Gastroesophageal sphincter (tissue), 4 donors: ENCODE measurements at places on chromosomes 16 and 17. TPM values are rescaled to one million over a fixed set of nuclear protein-coding genes. Genes with fewer than 3 reads are reported as not detected.

DNA sequence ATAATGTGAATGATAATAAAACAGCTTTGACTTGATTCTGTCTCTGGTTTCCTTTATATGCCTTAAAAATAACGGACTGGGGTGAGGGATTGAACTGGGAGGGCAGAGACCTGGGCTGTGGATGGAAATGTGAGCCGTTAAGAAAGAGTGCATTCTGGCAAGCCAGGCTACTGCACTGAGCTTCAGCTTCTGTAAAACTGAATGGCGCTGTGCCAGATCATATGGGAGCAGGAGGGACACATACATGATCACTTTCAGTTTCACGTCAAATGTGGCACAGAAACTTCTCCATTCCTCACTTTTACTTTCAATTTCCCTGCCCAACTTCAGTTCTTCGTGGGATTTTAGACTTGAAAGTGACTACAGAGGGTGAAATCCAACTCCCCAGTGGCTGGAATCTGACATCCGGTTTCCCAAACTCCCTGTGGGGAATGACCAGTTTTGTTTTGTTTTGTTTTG lies 1.1 kb downstream of the MT2A start:
- ATAC-seq, result no peak

DNA sequence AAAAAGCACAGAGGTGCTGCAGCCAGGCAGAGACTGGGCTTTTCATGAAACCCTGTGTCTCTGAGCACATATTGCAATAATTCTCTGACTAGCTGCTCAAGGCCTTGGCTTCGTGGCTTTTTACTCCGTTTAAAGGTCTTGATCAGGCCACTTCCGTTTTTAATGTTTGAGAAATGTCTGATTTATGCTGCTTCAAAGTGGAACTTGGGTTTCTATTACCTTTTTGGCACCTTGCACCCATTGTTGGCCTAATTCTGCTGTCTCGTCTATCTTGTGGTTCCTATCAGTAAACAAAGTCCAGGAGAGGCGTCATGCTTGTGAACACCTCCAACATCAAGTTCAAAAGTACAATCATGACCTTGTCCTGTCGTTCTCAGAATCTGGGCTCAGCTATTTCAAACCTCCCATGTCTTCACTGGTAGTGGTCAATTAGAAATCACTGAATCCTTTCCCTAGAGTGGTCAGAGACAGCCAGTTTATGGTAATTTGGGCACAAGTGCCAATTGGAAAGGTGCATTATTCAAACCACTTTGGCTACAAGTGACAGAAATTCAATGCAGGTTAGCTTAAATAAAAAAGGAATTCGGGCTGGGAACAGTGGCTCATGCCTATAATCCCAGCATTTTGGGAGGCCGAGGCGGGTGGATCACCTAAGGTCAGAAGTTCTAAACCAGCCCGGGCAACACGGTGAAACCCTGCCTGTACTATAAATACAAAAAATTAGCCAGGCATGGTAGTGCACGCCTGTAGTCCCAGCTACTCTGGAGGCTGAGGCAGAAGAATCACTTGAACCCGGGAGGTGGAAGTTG lies 33.3 kb upstream of the METTL9 start:
- ATAC-seq, result no peak

DNA sequence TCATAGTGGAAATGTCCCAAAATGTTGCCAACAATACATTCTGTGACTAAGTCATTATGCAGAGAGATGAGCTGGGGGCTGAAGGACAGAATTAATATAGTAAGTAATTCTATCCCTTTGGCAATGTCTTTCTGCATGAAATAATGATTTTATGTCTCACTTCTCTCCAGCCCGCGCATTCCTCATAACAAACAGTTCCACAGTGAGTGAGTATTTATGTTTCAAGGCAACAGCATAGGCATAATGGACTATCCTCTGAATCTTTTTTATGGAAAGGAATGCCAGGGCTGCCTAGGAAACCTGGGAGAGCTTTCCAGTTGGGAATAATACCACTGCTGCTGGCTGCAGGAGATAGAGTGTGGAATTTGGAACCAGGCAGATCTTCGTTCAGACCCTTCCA lies 477.7 kb downstream of the HS3ST4 start:
- no peak for ATAC-seq

- no peak for ATAC-seq
Observed at GRCh38 chr16:64882078-64882784, 239.6 kb downstream of the CDH11 start.

- ATAC-seq, result no peak
Observed at GRCh38 chr17:5922476-5922875, 147.7 kb upstream of the WSCD1 start.

DNA sequence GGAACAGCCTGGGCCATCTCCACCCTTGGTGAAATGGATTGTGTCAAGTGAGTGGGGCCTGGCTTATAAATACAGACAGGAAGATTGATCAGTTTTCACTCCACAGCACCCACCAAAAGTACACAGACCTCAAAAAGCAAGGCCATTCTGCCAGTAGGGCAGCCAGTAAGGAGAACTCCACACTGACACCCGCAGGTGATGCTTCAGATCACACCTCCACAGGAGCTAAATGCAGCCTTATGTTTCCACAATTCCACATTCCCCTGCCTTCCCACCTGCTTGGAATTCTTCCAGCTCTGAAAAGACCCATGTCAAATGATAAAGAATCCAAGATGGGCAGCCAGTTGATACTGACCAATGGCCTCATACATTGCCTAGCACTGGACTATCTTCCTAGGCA lies 191.1 kb downstream of the ZFHX3 start:
- ATAC-seq, result no peak

- ATAC-seq, result no peak
Observed at GRCh38 chr17:70205401-70205800, 36.1 kb downstream of the KCNJ2 start.

DNA sequence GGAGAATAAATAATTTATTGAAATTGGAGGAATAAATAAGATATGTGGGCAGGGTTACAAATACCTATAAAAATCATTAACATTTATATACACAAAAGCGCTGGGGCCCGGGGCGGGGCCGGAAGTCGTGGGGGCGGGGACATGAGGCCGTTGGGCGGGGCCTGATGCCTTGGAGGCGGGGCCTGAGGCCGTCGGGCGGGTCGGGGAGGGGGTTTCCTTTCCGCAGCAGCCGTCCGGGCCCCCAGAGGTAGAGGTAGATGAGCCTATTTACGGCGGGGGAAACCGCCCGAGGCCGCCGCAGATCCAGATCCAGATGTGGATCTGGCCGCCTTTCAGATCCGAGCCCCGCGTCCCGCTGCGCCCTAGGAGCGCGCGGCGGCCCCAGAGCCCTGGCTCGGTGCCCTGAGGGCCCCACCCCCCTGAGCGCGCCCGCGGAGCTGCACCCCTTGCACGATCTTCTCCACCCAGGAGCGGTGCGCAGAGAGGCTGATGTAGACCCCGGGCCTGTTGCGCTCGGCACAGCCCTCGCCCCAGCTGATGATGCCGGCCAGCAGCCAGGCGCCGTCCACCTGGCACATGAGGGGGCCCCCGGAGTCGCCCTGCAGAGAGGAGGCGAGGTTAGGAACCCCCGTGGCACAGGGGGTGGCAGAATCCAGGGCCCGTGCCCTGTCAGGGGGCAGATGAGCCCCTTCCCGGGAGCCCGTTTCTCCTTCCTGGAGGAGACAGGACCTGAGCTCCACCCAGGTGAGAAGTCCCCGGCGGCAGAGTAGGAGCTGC lies 5.1 kb downstream of the PRSS22 start:
- ATAC-seq, result no peak

DNA sequence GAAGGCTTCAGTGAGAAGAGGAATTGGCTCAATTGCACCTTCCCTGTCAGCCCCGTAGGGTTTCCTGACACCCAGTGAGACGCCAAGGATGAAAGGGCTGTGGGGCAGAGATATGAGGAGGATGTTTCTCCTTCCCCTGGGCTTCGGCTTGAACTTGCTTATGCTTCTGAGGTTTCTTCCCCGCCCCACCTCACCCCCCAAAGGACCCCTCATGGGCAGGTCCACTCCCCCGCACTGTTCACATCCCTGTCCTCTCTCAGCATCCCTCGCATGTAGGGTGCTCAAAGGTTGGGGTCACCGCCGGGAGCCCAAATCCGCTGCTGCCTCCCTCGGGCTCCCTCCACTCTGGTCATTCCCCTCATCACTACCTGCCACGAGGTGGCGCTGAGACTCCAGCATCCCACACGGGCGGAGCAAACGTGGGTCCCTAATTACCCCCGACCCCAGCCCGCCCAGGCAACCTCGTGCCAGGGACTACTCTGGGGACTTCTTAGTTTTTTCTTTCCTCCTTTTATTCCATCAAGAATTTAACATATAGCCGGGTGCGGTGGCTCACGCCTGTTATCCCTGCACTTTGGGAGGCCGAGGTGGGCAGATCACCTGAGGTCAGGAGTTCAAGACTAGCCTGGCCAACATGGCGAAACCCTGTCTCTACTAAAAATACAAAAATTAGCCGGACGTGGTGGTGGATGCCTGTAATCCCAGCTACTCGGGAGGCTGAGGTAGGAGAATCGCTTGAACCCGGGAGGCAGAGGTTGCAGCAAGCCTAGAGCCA lies 3.3 kb upstream of the TRARG1 start:
- peak; percentile 63 for ATAC-seq

- ATAC-seq, result no peak
Observed at GRCh38 chr17:48600244-48601098, 4.3 kb downstream of the HOXB6 start.

DNA sequence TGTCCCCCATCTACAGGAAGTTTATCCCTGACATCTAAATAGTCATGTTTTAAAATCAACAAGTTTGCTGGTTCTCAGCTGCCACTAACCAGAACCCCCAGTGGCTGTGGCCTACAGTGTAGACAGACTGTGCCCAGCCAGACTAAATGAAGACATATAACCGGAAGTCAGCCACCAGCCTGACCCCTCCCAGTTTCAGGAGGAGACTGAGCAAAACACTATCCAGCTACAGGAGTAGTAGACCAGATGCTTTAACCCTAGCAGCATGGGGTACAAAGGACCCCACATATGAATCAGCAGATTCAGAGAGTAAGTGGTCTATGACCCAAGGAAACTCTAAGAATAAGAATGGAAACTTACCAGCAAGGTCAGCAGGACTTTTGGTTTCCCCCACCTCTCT lies 83.4 kb downstream of the HIC1 start:
- ATAC-seq, result no peak

KRTAP4-4 gene
- total RNA-seq, result not detected

ATP2A3 gene
- 16.7 TPM for total RNA-seq
